Activated effector memory CD4-positive, alpha-beta T cell treated with anti-CD3 and anti-CD28 coated beads, Interleukin-2, amount 50 U/mL, for 16 hours (primary cell): ENCODE measurements at places on chromosomes 11 and 22.

DNA sequence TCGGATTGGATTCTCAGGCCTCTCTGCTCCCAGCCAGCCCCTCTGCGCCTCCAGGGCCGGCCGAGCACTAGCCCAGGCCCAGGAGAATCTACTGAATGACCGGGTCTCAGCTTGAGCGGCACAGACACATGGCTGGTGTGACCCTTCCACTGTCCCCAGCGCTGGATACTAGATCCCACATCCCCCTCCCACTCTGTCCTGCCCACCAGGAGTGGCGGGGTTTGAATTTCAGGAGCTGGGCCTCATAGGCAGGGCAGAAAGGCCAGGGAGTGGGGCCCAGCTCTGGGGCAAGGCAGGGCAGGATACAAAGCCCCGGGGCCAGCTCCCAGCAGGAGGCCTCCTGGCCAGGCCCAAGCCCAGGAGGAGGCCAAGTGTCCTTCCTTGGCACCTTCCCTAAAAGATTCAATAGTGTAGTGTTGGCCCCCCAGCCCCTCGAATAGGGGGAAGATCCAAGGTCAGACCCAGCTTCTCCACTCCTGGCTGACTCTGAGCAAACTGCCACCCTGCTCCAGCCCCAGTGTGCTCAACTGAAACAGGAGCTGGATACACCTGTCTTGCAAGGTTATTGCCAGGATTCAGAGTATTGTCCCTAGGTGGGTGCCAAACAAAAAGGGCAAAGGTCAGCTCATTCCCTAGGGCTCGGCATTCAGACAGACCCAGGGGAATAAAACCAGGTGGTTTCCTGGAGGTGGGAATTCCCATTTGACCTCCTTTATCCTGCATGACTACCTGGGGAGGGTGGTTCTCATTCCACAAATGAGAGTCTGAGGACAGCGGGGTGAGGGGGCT is 22.5 kb upstream of the TCF20 start:
- DNase-seq: no peak

- DNase-seq: no peak
These were observed 136.7 kb downstream of the APOL5 start for GRCh38 chr22:35854334-35854733.

- DNase-seq: no peak
These were observed 103.1 kb downstream of the PTPRJ start for GRCh38 chr11:48083421-48083820.

- peak; percentile 85 for DNase-seq
These were observed 673 bp upstream of the MYO7A start for GRCh38 chr11:77127235-77127911.

GRCh38 chr22:31897842-31898805 is 46.2 kb upstream of the YWHAH start:
- DNase-seq: no peak

DNA sequence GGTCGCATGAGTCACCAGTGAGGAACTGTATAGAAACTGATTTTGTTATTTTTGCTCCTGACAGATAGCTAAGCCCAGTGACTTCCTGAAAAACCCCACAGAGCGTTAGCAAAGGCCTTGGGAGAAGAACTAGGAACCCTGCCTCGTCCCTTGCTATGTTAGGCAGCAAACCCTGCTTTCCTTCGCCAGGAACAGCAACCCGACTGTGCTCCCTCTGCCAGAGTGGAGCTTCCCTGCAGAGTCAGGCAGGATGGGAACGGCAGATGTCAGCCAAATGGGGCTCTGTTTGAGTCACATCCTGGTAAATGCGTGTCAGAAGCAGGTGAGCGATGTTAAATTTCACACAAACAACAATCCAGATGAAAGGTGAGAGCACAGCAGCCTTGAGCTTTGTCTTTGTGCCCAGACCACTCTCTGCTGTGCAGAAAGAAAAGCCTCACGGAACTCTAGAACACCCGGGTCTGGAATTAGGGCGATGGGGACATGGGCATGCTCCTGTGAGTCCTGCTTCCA is 186.6 kb downstream of the ADAMTS15 start:
- DNase-seq: no peak

DNA sequence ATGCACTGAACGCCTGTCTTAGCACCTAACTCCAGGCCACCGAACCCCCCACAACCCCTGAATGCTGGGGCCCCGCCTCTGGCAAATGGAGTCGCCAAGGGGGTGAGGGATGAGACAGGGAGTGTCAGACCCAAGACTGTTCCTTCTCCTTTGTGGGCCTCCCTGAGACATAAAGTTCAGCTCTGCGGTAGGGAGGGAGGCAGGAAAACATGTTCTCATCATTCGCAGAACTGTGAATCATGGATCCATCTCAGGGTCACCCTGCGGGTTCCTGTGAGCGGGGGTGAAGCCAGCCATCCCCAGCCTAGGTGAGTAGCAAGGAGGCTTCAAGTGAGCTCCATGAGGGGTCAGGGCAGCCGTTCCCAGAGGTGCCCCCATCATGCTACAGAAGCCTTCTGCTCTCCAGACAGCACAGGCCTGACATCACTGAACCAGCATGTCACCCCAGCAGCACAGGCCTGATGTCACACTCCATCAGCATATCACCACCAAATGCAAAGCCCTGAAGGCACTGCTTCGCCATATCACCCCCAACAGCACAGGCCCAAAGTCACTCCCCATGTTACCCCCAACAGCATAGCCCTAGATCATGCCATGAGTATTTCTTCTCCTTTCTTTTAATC is 27.2 kb downstream of the TMPRSS6 start:
- peak; percentile 75 for DNase-seq

- no peak for DNase-seq
These were observed 161.1 kb upstream of the GRK3 start for GRCh38 chr22:25403284-25403810.

DNA sequence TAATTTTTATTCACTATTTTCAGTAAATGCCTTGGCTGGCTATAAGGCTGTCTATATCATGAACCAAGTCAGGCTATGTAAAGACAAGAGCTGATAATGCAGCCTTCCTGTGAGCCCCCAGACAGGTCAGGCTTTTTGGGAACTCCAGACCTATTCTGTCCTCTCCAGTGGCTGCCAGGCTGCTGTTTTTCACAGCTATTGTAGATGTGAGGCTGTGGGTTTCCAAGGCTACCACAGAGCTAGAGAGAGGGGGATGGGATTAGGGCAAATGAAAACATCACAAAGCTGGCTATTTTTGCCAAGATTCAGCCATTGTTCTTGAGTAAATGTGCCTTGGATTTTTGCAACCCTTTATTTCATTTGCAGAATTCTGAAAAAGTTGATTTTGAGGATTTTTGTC is 55.7 kb upstream of the SORL1-AS1 start:
- no peak for DNase-seq

DNA sequence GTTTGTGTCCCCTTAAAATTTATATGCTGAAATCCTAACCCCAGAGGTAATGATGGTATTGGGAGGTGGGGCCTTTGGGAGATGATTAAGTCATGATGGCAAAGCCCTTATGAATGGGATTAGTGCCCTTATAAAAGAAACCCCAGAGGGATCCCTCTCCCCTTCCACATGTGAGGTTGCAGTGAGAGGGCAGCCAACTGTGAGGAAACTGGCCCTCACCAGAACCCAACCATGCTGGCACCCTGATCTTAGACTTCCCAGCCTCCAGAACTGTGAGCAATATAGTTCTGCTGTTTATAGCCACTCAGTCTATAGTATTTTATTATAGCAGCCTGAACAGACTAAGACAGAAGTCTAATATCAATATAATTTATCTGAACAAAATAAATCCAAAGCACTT is 27.1 kb upstream of the RRAS2 start:
- no peak for DNase-seq

- DNase-seq: no peak
These were observed 17.7 kb downstream of the TXN2 start for GRCh38 chr22:36463783-36464184.

DNA sequence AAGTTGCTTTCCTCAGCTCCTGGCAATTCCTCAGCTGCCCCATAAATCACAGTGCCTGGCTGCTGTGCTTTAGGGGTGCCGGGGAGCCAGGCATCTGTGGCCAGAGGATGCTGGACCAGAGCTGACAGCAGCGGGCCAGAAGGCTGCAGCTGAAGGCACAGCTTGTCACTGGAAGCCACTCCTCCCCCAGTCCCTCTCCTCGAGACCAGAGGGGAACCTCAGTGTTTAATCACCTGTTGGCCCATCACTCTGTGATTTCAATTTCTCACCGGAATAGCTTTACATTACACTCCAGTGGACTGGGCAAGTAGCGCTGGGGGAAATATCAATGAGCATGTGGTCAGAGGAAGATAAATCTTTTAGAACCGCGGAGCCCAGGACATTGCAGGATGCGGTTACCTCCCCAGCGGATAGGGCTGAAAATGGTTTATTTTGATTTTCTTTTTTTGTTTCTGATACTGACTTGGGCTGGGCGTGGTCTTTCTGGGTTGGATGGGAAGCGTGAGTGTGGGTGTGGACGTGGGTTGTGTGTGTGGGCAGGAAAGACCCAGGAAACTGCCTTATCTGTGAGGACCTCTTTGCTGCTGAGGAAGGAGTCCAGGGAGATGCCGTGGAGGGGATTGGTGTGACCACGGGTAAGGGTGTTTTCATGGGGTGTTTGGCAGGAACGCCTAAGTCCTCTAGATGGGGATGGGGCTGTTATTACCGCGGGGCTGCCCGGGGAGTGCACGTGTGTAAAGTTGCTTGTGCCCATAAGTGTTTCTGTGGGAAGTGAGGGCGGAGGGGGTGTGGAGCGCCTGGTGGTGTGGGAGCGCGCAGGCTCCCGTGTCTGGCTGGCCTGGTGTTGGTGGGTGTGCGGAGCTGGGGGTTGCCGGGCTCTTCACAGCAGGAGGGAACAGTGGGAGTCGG is 4.0 kb downstream of the DAGLA start:
- peak; percentile 76 for DNase-seq

- no peak for DNase-seq
These were observed 40.9 kb upstream of the CELSR1 start for GRCh38 chr22:46578251-46578823.

- peak; percentile 14 for DNase-seq
These were observed 8.6 kb downstream of the IGLL1 start for GRCh38 chr22:23571486-23571885.

- no peak for DNase-seq
These were observed 57.9 kb downstream of the UVRAG start for GRCh38 chr11:75872887-75873416.

DNA sequence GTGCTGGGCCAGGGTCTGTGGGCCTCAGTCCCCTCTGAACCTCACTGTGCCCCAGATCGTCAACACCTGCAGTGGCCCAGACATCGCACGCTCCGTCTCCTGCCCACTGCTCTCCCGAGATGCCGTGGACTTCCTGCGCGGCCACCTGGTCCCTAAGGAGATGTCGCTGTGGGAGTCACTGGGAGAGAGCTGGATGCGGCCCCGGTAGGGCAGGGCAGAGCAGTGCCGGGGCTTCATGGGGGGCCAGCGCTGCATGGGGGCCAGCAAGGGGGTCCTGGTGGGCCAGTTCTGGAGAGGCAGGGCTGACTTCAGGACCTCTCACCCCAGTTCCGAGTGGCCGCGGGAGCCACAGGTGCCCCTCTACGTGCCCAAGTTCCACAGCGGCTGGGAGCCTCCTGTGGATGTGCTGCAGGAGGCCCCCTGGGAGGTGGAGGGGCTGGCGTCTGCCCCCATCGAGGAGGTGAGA is 16.3 kb downstream of the EPS8L2 start:
- DNase-seq: peak; percentile 52

DNA sequence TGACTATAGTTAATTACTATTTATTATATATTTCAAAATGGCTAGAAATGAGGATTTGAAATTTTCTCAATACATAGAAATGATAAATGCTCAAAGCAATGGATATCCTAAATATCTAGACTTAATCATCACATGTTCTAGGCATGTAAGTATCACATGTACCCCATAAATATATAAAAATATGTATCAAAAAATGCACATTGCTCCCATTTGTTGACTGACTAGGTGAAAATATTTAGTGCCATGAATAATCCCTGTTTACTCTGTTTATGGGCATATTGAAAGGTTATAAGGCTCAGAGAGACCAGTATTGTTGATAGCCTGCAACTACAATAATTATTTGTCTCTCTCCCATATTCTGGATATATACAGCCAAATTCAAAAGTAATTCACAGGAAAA is 3.1 kb downstream of the HBE1 start:
- DNase-seq: no peak

- DNase-seq: peak; percentile 88
These were observed at the start of gene LGALS1 for GRCh38 chr22:37674951-37675929. TSS of gene LGALS1 (plus strand) at chr22:37675636. CDS start at chr22:37675703, 67 bp downstream.

GRCh38 chr22:39574779-39575551 is 4.4 kb downstream of the CACNA1I start:
- no peak for DNase-seq

GRCh38 chr11:125157953-125158680 is 6.4 kb upstream of the PKNOX2 start:
- peak; percentile 8 for DNase-seq

DNA sequence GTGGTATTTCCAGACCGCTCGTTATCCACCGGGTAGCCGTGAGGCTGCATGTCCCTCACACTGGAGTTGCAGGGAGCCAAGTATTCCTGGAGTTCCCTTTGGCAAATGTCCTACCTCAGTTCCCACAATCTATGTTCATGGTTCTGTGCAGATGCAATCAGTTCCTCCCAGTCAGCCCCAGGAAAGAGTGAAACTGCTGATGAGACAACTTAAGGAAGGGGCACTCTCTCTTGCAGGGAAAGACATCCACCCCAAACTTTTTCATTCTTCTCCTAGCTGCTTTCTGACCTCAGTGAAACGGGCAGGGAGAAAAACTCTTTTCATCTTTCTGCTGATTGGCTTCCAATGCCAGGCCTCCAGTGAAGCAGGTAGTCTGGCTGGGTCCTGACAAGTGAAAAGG is 205.1 kb upstream of the TMEM45B start:
- no peak for DNase-seq

GRCh38 chr11:16685914-16686313 is 52.5 kb upstream of the C11orf58 start:
- DNase-seq: no peak

GRCh38 chr22:34797826-34798225 is 268.1 kb upstream of the ISX start:
- DNase-seq: no peak

DNA sequence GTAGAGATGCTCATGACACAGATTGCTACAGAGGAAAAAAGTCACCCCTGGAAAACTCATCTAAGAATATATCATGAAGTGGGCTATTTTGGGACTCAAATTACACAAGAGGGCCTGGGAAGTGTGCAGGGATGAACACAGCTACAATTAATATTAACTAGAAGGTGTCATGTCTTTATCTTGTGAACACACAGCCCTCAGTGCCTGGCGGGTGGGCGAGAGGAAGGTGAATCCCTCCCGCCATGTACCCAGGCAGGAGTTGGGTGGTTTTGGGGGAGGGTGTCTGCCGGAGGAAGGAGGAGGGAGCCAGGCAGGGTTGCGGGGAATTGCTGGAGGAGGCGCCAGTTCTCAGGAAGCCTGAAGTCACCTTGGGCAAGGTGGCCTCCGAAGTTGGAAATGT is 5.1 kb upstream of the FAM83F start:
- DNase-seq: no peak

- DNase-seq: no peak
These were observed 85.6 kb downstream of the KIRREL3 start for GRCh38 chr11:126914941-126915340.

- DNase-seq: no peak
These were observed 3.3 kb downstream of the SERPINH1 start for GRCh38 chr11:75565221-75565814.

GRCh38 chr11:61922539-61922938 is 5.2 kb upstream of the RAB3IL1 start:
- DNase-seq: no peak
